ENCODE measurements at places on chromosomes 12 and 14.

DNA sequence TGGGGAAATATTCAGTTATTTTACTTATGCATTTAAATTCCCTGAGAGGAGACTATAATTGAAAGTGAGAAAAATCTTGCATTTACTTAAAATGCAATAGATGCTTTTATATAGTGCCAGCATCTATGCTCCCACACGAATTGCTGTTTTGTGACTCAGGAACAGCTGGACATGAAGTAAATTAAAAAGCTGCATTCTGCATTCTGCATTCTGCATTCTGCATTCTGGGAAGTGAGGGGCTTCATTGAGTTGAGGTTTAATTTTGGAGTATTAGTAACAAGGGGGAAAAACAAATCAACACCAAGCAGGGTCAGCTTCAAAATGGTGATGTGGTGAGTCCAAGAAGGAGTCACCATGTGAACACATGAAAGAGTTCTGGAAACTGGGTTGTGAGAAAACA, 101.2 kb downstream of the C12orf50 start:
- DNase-seq = no peak

DNA sequence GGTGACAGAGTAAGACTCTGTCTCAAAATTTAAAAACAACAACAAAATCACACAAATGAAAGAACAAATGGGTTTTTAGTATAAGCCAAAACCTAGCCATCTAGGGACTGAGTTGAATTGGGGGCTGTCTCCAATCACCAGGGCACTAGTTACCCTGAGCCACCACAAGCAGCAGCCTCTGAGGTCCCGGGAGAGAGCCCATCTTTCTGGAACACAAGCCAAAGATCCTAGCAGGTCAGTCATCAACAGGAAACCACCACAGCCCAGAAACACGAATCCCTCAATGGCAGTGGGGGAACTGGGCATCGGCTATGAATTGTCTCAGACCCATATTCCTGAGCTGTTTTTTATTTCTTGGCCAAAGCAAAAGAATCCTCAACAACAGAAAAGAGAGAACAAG, 75.3 kb downstream of the KDM2B start:
- DNase-seq = no peak

DNA sequence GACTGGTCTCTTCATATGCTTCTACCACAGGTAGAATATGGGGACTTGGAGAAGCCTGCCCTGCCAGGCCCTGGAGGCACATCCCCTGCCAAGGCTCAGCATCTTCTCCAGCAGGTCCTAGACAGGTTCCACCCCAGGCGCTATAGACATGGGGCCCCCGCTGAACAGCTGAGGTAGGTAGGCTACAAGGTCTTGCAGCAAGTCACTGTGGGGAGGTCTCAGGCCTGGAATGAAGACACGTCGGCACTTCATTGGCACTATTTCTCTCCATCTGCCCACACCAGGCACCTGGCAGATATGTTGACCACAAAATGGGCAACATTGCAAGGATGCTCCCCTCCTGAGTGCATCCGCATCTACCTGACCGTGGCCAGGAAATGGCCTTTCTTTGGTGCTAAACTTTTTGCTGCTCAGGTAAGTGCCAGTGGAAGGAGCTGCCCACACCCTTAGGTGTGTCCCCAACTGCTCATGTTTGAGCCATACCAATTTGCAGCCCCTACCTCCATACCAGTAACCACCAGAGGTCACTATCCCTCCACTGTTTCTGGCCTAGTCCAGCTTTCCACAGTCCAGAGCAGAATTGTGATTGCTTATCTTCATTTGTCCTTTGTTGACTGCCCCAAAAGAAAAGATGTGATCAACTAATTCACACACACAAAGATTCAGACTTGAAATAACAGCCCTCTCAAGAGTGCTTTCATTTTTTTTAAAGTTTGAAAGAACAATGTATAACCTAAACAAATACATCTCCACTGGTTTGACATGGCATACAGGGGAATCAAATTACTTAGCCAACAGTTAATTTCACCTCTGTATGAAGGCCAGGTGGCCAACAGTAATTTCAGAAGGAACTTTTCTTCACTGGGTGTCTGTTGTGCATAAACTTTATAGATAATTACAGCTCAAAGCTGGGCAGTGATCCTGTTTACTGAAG, 16.1 kb downstream of the PIGH start:
- DNase-seq = no peak

GRCh38 chr14:22265319-22266141, 323.5 kb downstream of the DAD1 start:
- no peak for DNase-seq

DNA sequence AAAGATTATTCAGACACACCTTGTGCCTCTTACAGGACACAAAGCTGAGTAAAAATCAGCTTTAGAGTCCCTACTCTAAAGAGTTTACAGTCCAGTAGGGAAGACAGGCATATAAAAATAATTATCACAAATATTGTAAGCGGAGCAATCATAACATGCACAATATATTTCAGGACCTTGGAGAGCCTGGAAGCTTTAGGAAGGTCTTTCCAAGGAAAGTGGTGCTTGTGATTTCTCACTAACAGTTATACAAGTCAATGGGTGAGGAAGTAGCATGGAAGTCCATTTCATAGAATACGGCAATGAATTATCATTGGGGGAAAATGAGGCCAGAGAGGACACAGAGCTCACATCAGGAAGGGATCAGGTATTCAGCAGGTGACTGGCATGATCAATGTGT, 268.3 kb downstream of the C12orf50 start:
- no peak for DNase-seq

GRCh38 chr14:56953884-56954283, 143.6 kb upstream of the OTX2 start:
- DNase-seq = no peak

GRCh38 chr12:22286569-22286968, 47.9 kb downstream of the ST8SIA1 start:
- no peak for DNase-seq

DNA sequence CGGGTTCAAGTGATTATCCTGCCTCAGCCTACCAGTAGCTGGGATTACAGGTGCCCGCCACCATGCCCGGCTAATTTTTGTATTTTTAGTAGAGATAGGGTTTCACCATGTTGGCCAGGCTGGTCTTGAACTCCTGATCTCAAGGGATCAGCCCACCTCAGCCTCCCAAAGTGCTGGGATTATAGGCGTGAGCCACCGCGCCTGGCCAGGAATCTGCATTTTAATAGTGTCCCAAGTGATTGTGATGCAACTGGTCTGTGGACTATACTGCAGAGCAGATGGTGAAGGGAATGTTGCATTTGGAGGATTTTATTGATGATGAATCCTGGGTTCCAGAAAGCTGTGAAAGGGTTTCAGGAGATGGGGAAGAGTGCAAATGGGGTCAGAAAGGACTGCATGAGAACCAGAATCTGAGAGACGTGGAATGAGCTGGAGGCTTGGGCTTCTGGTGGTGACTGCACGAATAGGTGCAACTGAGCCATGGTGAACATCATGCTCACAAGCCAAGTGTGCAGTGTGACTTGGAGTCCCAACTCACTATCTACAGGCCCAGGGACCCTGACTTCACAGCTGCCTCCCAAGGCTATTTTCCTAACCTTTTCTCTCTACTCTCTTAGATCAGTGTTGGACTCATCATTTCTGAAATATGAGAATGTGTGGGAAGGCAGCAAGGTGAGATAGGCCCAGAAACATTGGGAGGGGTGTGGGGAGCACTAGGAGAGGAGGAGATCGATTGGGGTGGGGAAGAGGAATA, 4.5 kb downstream of the RPS26 start:
- DNase-seq = no peak

- DNase-seq = no peak
Measured at GRCh38 chr14:28297559-28297958, 469.0 kb upstream of the FOXG1 start.

DNA sequence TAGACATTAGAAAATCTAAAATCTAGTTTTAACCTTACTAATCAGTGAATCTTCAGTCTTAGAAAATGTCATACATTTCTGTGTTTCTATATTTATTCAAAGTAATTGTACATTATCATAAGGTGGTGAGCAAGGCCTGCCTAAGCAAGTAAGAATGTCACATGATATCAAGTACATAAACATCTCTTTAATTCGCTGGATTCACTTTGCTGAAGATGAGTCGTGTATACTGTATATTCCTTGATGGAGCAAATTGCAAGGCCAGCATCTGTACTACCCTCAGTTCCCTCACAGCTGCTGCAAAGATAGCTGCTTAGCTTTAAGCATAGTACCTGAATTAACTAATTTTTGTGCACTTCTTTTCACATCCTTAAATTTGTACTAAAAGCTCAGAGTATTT, 8.5 kb upstream of the AK7 start:
- DNase-seq = no peak

DNA sequence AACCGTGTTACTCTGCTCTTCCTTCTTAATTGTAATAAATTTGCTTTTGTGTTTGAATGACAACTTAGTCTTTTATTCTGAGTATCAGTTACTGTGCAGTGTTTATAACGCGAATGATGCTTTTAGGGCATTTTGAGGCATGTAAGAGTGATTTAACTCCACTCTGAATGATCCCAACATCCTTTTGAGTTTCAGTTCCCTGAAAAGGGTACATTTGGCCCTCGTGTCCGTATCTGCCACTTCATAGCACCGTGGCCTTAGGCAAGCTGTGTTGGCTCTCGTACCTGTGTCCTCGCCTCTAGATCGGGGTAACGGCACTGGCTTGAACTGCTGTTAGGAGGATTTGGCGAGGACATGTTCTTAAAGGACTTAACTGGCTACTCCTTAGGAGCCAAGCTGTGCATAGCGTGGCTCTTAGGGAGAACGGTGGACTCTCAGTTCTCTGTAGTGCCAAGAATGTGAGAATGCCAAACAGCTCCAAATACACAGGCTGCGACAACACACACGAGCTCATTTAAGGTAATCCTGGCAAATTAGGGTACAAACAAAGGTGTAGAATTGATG, 92.0 kb downstream of the PPP2R5C start:
- no peak for DNase-seq

DNA sequence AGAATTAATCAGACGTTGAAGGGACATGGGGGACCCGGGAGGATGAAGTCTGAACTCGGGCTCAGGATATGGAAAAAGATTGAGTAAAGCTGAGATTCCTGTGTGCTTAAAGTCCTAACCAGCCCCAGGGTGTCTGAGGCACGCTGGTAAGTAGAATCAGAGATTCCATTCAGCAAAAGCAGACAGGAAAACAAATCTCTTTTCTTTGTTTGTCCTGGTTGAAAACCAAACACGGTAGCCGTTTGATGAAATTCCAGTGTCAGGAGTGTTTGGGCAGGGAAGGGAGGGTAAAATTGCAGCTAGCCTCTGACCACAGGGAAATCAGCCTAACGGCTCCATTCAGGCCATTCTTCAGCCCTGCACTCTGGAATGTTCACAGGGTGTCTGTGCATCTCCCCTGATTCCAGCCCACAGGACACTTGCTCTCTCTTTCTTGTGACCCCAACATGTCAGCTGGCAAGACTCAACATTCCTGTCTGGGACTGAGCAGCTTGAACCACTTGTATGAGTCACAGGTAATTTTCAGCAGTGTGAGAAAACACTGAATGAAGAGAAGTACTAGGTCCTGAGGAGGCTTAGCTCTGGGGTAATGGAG, 31.0 kb downstream of the NINJ2 start:
- no peak for DNase-seq

DNA sequence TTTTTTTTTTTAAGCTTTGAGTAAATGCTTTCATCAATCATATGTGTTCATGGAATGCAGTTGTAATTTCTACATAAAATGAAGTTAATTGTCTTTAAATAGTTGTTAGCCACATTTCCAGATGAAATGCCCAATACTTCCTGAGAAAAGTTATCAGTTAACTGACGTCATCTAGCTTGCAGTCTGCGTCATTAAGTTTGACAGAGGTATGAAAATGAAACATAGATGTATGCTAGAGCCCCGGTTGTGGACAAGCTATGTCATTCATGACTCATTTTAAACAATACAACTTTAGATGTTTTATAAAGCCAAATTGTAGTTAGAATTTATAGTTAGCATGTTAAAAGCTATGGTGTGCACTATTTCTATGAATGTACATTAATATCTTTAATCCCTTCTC, 90.7 kb downstream of the PLEKHA5 start:
- no peak for DNase-seq

GRCh38 chr14:38079268-38079667, 128.4 kb upstream of the SSTR1 start:
- DNase-seq = no peak

DNA sequence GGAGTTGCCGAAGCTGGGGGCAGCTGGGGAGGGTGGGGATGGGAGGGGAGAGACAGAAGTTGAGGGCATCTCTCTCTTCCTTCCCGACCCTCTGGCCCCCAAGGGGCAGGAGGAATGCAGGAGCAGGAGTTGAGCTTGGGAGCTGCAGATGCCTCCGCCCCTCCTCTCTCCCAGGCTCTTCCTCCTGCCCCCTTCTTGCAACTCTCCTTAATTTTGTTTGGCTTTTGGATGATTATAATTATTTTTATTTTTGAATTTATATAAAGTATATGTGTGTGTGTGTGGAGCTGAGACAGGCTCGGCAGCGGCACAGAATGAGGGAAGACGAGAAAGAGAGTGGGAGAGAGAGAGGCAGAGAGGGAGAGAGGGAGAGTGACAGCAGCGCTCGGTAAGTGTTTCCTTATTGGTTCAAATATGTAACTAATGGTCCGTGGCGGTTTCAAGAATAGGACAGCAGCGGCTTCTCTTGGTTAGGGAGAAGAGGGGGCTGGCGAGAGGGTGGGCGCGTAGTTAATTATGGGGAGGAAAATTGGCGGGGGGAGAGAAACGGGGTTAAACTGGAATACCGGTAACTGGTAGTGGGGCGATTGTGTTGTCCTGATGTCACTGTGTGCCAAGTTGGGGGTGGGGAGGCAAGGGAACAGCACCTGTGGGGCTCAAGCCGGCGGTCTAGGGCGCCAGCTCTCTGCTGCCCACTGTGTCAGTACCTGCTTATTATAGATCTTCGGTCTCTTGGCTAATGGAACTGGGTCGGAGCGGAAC, 8.4 kb downstream of the HOXC8 start:
- DNase-seq = no peak

DNA sequence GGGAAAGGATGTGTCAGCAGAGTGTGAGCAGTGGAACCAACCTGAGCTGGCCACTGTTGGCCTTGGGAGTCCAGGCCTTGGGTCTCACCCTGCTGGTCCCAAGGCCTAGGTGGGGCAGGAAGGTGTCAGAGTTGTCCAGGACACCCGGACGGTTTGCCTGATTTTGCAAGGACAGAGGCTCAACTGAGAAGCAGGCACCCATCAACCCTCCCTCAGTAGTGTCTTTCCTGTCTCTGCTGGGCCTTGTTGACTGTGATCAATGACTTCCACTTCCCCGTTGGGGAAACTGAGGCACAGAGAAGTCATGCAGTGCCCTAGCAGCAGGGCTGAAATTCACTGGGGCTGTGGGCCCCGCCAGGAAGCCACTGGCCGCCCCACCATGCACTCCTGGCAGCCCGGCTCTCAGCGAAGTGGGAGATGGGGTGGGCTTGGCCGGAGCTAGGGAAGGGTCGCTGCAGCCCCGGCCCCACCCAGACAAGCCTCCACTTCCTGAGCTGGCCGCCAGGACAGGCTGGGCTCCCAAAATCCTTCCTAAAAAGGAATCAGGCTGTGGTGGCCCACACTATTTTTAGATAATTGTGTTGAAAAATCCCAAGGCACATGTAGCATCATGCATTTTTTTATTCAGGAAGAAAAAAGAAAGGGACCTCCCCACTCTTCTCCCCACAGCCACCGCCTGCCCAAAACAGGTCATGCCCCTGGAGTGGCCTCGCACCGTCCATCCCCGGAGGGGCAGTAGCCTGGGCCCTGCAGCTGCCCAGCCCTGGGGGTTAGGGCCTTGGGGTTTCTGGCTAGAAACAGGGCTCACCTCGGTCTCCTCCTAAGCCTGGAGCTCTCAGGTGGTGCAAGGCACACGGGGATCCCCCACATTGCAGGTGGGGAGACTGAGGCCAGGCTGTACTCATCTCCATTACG, 127.4 kb downstream of the CALM1 start:
- no peak for DNase-seq
